ENCODE measurements at places on chromosomes 7 and 10.

- no peak for DNase-seq
These were observed 83.0 kb downstream of the ZNF365 start for GRCh38 chr10:62457196-62457595.

- peak; percentile 85 for DNase-seq
These were observed 2.7 kb downstream of the STK17A start for GRCh38 chr7:43585562-43585961.

DNA sequence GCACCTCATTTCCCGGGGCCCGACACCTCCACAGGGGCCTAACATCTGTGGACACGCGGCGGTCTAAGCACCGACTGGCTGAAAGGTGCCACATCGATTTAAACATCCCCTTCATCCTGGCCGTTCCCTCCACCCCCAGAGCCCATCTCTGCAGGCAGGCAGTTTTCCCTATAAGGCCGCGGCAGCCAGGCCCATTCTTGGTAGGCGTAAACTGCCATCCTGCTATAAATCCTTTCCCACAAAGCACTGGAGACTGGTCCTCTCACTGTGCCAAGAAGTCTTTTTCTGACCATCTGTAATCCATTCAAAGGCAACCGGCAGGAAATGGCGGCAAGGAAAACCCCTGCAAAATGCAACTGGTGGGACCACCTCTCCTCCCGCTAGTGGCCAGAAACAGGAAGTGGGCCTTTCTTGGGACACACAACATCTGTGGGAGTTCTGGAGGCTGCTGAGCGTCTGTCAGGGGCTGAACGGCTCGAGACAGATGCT lies 22.4 kb downstream of the ATXN7L1 start:
- DNase-seq, result no peak

GRCh38 chr7:129401967-129402860 lies 32.0 kb upstream of the STRIP2 start:
- no peak for DNase-seq

Measured in fibroblast of lung (primary cell).